IPS DF 6.9 (cell line): ENCODE measurements at places on chromosomes 16 and 17.

- H3K36me3 ChIP-seq = no peaks in the 10 kb centered on the region
- no peak overlapping the region for H3K27ac ChIP-seq
- no peaks in the 10 kb centered on the region for H3K27me3 ChIP-seq
Measured at GRCh38 chr17:34669511-34669910, 90.1 kb downstream of the TMEM132E start.

GRCh38 chr17:79431175-79431574, 179.7 kb downstream of the RBFOX3 start:
- no peaks in the 10 kb centered on the region for H3K4me1 ChIP-seq
- no peaks in the 10 kb centered on the region for H3K36me3 ChIP-seq
- no peak overlapping the region for H3K4me3 ChIP-seq
- H3K27me3 ChIP-seq = no peaks in the 10 kb centered on the region
- no peak for DNase-seq
- no peak overlapping the region for H3K27ac ChIP-seq

DNA sequence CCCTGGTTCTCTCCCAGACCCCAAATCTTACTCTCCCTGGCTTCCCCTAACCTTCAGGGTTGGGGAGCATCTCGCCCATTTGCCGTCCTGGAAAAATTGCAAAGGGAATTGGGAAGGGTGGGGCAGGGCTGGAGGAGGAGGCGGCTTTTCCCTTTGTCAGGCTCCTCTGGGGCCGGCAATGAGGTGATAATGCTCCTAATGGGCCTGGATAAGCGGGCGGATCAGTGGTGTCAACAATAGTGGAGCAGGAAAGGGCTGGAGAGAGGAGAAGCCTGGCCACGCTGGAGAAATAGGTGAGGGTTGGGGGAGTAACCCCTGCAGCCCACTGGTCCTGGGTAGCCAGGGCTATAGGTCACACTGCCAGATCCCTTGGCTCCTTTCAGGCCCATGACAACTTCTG, 12.3 kb downstream of the SCN4A start:
- no peak overlapping the region for H3K27ac ChIP-seq
- H3K4me3 ChIP-seq = no peak overlapping the region
- peaks cover 9% of the 10 kb centered on the region for H3K4me1 ChIP-seq
- DNase-seq = no peak

DNA sequence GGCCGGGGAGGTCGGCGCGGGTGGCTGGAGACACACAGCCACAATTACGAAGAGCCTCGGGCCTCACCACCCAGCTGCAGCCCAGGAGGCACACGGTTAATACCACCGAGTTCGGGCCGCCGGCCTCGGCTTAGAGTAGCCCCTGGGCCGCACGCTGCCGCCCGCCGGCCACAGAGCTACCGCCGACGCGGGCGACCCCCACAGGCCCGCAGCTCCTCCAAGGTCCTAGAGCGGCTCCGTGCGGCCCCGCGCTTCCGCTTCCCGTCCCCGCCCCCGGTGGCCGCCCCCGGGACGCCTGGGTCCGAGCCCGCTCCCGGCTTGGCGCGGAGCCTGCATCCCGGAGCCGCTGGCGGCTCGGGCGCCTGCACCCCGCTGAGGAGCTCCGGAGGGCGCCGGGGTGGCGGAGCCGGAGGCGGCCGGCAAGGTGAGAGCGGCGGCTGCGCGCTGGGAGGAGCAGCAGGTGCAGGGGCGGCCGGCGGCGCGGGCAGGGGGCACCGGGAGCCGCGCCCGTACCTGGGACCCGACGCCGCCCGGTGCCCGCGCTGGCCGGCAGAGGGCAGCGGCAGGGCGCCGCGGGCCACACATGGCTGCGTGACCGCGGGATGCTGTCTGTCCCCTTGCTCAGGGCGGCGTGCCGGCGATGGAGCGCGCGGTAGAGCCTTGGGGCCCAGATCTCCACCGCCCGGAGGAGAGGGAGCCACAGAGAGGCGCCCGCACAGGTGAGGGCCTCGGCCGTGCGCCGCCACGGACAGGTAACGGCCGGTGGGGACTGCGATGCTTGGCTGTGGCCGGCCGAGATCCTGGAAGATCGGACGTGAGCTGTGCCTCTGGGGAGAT, at the start of gene ZNF48:
Gene ZNF48, plus strand, starts transcription at position 266 of the 837 bp plus-strand sequence. Its CDS starts 375 bp downstream, at position 641.
- H3K36me3 ChIP-seq = peaks cover 17% of the 10 kb centered on the region
- no peaks in the 10 kb centered on the region for H3K4me1 ChIP-seq
- DNase-seq = no peak
- H3K27ac ChIP-seq = no peak within 1 kb of the TSS
- H3K27me3 ChIP-seq = no peaks in the 10 kb centered on the region
- peak within 1 kb of the TSS; percentile 99 for H3K4me3 ChIP-seq

DNA sequence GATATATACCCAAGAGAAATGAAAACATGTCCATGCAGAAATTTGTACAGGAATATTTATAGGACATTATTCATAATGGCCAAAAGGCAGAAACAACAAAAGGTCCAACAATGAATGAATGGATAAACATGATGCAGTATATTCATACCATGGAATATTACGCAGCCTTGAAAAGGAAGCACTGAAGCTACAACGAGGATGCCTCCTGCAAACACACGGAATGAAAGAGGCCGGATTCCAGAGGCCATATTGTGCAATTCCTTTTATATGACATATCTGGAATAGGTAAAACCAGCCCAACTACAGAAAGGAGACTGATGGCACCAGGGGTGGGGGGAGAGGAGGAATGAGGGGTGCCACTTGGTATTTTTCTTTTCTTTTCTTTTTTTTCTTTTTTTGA, 14.5 kb upstream of the CHMP6 start:
- no peak overlapping the region for H3K27ac ChIP-seq
- no peaks in the 10 kb centered on the region for H3K36me3 ChIP-seq
- no peak for DNase-seq
- no peaks in the 10 kb centered on the region; the same call in 1 of the 2 replicates for H3K27me3 ChIP-seq
- peaks cover 3% of the 10 kb centered on the region; the same call in 1 of the 2 replicates for H3K4me1 ChIP-seq

DNA sequence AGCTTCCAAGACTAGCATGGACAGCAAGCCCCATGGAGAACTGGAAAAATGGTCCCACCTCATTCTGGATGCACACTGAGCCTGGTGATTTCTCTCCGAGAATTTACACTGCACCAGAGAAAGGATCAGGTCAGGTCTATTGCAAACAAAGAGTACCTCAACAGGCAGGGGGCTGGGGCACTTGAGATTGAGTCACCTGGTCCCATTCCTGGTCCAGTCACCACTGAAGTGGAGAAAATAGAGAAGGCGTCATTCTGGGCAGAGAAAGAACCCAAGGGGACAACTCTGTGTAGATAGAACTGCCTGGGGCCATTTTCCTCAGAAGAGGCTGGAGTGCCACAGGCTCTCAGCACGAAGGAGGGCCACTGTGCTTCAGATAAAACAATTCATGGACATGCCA, 38.4 kb downstream of the CENPV start:
- no peak for DNase-seq
- peaks cover 2% of the 10 kb centered on the region; the same call in 1 of the 2 replicates for H3K4me1 ChIP-seq
- no peaks in the 10 kb centered on the region for H3K36me3 ChIP-seq
- H3K27ac ChIP-seq = no peak overlapping the region
- H3K27me3 ChIP-seq = no peaks in the 10 kb centered on the region
- H3K4me3 ChIP-seq = no peak overlapping the region

DNA sequence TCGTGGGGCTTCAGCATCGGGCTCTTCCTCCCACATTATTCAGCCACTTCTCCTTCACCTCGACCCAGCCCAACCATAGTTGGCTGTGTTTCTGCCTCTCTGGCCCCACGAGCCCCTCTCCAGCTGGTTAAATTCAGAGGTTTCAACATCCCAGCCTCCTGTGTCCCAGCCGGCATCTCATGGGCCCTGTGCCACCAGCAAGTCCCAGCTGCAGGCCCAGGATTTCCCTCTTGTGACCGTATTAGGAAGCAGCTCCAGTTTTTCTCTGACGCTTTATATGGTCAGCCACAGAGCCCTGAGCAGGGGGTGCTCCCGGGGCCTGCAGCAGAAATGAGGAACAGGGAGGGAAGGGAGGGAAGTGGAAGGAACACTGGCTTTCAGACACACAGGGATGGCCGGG, 27.4 kb downstream of the MYH11 start:
- H3K4me1 ChIP-seq = no peaks in the 10 kb centered on the region
- no peak overlapping the region for H3K27ac ChIP-seq
- no peaks in the 10 kb centered on the region for H3K27me3 ChIP-seq
- H3K36me3 ChIP-seq = no peaks in the 10 kb centered on the region

GRCh38 chr16:4362476-4363135, 9.0 kb upstream of the VASN start:
- DNase-seq = no peak
- H3K27me3 ChIP-seq = no peaks in the 10 kb centered on the region
- no peak overlapping the region for H3K4me3 ChIP-seq
- H3K4me1 ChIP-seq = no peaks in the 10 kb centered on the region
- H3K27ac ChIP-seq = no peak overlapping the region

GRCh38 chr17:13540546-13540945, 61.2 kb downstream of the HS3ST3A1 start:
- H3K4me1 ChIP-seq = no peaks in the 10 kb centered on the region
- H3K36me3 ChIP-seq = no peaks in the 10 kb centered on the region
- no peak overlapping the region for H3K27ac ChIP-seq

GRCh38 chr16:6576606-6577005, 756.0 kb upstream of the RBFOX1 start:
- DNase-seq = no peak
- H3K4me3 ChIP-seq = no peak overlapping the region
- H3K27ac ChIP-seq = no peak overlapping the region
- no peaks in the 10 kb centered on the region for H3K36me3 ChIP-seq
- H3K4me1 ChIP-seq = peaks cover 4% of the 10 kb centered on the region; the same call in 1 of the 2 replicates
- H3K27me3 ChIP-seq = no peaks in the 10 kb centered on the region

DNA sequence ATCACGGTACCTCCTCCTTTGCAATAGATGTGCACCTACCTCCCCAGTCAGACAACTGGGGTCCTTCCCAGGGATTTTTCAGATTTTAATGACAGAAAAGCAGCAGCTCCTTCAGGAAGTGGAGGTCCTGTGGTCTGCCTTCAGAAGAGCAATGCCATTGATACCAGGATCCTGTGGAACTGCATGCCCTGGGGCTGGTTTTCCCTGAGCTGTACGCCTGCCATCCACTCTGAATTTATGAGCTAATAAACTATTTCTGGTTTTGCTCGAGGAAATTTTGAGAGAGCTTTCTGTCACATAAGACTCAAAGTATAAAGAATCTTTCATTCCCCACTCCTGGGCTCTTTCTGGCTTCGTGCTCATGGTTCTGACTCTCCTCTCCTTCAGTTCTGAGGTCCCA, 10.0 kb upstream of the CCL23 start:
- no peaks in the 10 kb centered on the region for H3K4me1 ChIP-seq
- H3K27me3 ChIP-seq = no peaks in the 10 kb centered on the region
- no peak overlapping the region for H3K4me3 ChIP-seq
- no peak for DNase-seq
- no peak overlapping the region for H3K27ac ChIP-seq

DNA sequence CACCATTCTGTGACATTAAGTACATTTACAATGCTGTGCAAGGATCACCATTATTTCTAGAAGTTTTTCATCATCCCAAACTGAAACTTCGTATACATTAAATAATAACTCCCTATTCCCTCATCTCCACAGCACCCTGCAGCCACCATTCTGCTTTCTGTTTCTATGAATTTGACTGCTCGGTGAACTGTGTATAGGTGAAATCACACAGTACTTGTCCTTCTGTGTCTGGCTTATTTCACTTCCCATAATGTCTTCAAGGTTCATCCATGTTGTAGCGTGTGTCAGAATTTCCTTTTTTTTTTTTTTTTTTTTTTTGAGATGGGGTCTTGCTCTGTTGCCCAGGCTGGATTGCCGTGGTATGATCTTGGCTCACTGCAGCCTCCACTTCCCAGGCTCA, 20.4 kb downstream of the RAP1GAP2 start:
- 0 out of 2 replicates have a peak, but pooled peaks cover 1% of the 10 kb centered on the region for H3K4me1 ChIP-seq
- no peaks in the 10 kb centered on the region for H3K27me3 ChIP-seq
- H3K4me3 ChIP-seq = no peak overlapping the region
- no peak for DNase-seq
- H3K36me3 ChIP-seq = no peaks in the 10 kb centered on the region

DNA sequence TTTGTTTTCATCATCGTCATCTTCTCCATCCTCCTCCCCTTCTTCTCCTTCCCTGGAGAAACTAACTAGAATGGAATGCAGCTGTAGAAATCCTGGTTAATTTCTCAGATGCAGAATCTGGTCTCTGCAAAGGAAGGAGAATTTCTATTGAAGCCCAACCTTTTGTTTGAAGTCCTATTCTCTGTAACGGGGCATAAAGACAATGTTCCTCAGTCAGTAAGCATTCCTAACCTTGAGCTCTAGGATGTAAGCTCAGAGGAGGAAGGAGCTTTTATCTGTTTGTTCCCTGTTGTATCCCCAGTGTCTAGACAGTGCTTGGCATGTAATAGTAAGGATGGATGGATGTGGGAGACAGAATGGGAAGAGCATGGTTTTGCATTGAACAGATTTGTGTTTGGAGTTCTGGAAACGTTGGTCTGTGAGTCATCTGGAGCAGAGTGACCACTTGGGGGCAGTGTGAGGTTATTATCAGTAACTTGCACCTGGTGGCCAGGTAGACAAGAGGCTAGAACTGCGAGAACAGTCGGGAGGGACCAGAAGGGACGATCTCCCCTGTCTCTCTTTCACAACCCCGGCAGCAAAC, 363.7 kb downstream of the SNX29 start:
- no peak overlapping the region for H3K27ac ChIP-seq
- H3K4me1 ChIP-seq = peaks cover 2% of the 10 kb centered on the region; the same call in 1 of the 2 replicates
- no peaks in the 10 kb centered on the region for H3K36me3 ChIP-seq
- peak; percentile 50 for DNase-seq
- no peaks in the 10 kb centered on the region for H3K27me3 ChIP-seq

GRCh38 chr17:42928714-42929496, 28.3 kb downstream of the G6PC1 start:
- no peaks in the 10 kb centered on the region for H3K27me3 ChIP-seq
- no peak overlapping the region for H3K4me3 ChIP-seq
- no peak overlapping the region for H3K27ac ChIP-seq
- H3K4me1 ChIP-seq = peaks cover 5% of the 10 kb centered on the region

GRCh38 chr16:51276336-51276735, 125.3 kb upstream of the SALL1 start:
- no peak overlapping the region for H3K27ac ChIP-seq
- H3K27me3 ChIP-seq = no peaks in the 10 kb centered on the region
- H3K4me1 ChIP-seq = no peaks in the 10 kb centered on the region
- DNase-seq = no peak
- no peaks in the 10 kb centered on the region for H3K36me3 ChIP-seq
- no peak overlapping the region for H3K4me3 ChIP-seq

GRCh38 chr17:45883063-45883462, 11.3 kb upstream of the MAPT start:
- no peaks in the 10 kb centered on the region for H3K36me3 ChIP-seq
- H3K27me3 ChIP-seq = no peaks in the 10 kb centered on the region
- no peak for DNase-seq
- no peak overlapping the region for H3K27ac ChIP-seq

DNA sequence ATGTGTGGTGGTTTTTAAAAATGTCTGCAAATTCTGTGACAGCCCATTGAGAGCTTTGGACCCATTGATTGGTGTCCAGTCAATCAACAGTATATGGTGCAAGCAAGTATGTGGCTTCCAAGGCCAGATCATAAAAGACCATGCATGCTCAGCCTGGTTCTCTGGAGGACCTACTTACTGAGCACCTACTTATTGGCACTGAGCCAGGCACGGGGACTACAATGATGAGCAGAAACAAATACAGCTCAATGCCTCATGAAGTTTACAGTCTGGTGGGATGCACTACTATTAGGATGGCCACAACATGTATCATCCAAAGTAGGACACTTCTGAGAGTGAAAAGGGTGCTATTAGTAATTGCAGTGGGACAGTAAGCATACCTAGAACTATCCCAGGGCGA, 7.2 kb upstream of the EMP2 start:
- DNase-seq = no peak
- no peaks in the 10 kb centered on the region for H3K4me1 ChIP-seq
- no peaks in the 10 kb centered on the region for H3K36me3 ChIP-seq
- no peaks in the 10 kb centered on the region for H3K27me3 ChIP-seq
- H3K4me3 ChIP-seq = no peak overlapping the region
